ENCODE measurements at places on chromosomes 12 and 14. TPM values are rescaled to one million over a fixed set of nuclear protein-coding genes. Genes with fewer than 3 reads are reported as not detected.

CCDC197 gene
- not detected for total RNA-seq

SPX gene
- 1.7 TPM for total RNA-seq

ZDHHC22 gene
- not detected for total RNA-seq

SLC6A15 gene
- not detected for total RNA-seq

TSPAN9 gene
- total RNA-seq, result 28.5 TPM

TRIP11 gene
- total RNA-seq, result 40.3 TPM

MYL2 gene
- total RNA-seq, result not detected

IAPP gene
- total RNA-seq, result not detected

KRT78 gene
- 1.9 TPM for total RNA-seq

SAMD4A gene
- 36.3 TPM for total RNA-seq

LIN7A gene
- total RNA-seq, result 8.2 TPM

RBP5 gene
- total RNA-seq, result 2.5 TPM

MYH6 gene
- total RNA-seq, result not detected

TCL1B gene
- not detected for total RNA-seq

DHRS7 gene
- 69.4 TPM for total RNA-seq

RTL1 gene
- not detected for total RNA-seq

KIF26A gene
- total RNA-seq, result 2.4 TPM

SOCS2 gene
- 87.9 TPM for total RNA-seq

TSPAN8 gene
- total RNA-seq, result 12.0 TPM

COX8C gene
- not detected for total RNA-seq

MUCL1 gene
- total RNA-seq, result not detected

BDKRB2 gene
- 4.0 TPM for total RNA-seq

ADAM21 gene
- total RNA-seq, result not detected

CPNE6 gene
- not detected for total RNA-seq

DIO3 gene
- 4.3 TPM for total RNA-seq

DPPA3 gene
- total RNA-seq, result not detected

NEUROD4 gene
- total RNA-seq, result not detected

PZP gene
- not detected for total RNA-seq

ENDOU gene
- total RNA-seq, result 2.2 TPM

MRPS35 gene
- total RNA-seq, result 30.0 TPM

DUSP16 gene
- 29.6 TPM for total RNA-seq

TAS2R7 gene
- not detected for total RNA-seq

PEBP1 gene
- 316 TPM for total RNA-seq

ITGB7 gene
- 2.8 TPM for total RNA-seq

GALNT8 gene
- 2.5 TPM for total RNA-seq

ZCRB1 gene
- 23.8 TPM for total RNA-seq

OR6C2 gene
- total RNA-seq, result not detected

DTX1 gene
- 80.9 TPM for total RNA-seq

KRT77 gene
- total RNA-seq, result not detected

SLC25A29 gene
- total RNA-seq, result 29.7 TPM

KRT80 gene
- total RNA-seq, result 5.5 TPM

KRT83 gene
- total RNA-seq, result not detected

STAT2 gene
- 198 TPM for total RNA-seq

P3H3 gene
- 7.9 TPM for total RNA-seq

FOXG1 gene
- not detected for total RNA-seq

BEGAIN gene
- 2.0 TPM for total RNA-seq

CCDC92 gene
- 34.5 TPM for total RNA-seq

RIPK3 gene
- 9.9 TPM for total RNA-seq

AVPR1A gene
- total RNA-seq, result 24.4 TPM

TPH2 gene
- total RNA-seq, result not detected
